GM23338 (cell line): ENCODE measurements at places on chromosomes 4 and X. TPM values are rescaled to one million over a fixed set of nuclear protein-coding genes. Genes with fewer than 3 reads are reported as not detected.

Gene DRP2
- 0.24 and 0.39 TPM in 2 replicates for total RNA-seq

Gene NUDT11
- 39.2 and 52.7 TPM in 2 replicates for total RNA-seq

GRCh38 chr4:957231-957580 is 16.2 kb downstream of the DGKQ start:
- DNase-seq = no peak

GRCh38 chr4:7767966-7768365 is 171.7 kb downstream of the AFAP1 start:
- no peak for DNase-seq

DNA sequence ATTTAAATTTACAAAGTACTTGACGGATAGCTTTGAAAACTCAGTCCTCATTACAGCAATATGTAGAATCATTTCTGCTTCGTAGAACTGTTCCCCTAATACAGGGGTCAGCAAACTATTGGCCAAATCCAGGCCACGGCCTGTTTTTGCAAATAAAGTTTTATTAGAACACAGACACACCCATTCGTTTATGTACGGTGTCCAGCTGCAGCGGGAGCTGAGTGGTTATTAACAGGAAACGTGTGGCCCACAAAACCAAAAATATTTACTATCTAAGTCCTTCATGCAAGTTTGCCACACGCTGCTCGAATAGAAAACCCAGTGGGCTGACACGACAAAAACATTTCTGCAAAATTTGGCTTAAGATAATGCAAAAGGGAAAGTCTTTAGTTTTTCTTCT is 146.5 kb downstream of the AFAP1 start:
- no peak for DNase-seq

DNA sequence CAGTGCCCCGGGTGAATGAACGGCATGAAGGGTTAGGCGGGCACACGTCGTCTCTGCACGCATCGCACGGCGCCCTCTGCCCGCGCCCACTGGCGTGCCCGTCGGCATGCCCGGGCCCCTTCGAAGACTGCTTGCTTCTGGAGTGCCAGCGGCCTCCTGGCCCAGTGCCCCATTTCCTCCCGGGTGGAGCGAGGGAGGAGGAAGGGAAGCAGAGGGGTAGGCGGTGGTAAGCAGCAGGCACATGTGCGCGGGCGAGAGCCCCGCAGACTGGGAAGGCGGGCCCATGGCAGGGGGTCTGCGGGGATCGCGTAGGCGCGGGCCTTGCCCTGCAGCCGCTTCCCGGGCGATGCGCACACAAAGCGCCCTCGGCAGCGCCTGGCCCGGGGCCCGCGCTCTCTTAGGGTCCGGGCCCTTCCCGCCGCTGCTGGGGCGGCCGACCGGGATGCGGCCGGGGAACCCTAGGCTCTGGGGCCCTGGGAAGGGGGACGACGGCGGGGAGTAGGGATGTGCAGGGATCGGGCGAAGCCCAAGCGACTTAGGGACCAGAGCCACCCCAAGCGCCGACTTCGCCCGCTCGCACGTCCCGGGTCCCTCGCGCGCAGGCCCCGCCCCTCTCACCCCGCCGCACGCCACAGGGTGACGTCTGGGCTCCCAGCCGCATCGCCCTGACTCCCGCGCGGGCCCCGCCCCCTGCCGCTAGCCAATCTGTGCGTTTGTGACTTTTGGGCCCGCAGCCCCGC is 866 bp upstream of the EMD start:
- peak; percentile 47 for DNase-seq

DNA sequence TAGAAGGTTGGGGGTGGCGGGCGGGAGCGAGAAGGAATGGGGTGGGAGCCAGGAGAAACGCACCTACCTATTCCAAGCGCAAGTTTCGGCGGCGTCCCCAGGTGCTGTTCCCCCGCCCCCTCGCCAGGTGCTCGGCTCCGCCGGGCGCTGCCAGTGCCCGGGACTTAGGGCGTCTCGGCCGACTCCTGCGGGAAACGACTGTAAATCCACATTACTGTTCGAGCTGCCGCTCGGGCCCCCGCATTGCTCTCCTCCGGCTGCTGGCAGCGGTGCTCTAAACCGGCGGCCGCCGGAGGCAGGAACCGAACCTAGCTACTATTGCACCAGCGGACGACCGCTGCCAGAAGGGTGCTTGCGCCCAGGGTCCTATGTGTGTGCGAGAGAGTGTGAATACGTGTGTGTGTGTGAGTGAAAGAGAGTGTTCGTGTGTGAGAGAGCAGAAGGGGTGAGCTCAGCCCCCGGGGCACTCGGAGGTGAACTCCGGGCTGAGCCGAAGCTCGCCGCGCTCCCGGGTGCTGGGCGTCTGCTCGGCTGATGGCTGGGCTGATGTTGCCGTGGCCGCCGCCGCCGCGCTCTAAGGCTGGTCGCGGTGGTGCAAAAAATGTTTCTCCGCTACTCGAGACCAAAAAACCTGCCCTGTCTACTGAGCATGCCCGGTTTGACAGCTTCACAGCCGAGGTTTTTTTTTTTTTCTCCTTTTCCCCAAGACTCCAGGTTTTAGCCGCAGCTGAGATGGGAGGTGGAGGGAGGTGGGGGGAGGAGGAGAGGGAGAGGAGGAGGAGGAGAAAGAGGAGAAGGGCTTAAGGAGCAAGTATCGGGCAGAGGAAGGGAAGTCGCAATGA is 115.7 kb upstream of the TEX13C start:
- peak; percentile 59 for DNase-seq

Gene MAGEA3
- not detected in 2 replicates for total RNA-seq

DNA sequence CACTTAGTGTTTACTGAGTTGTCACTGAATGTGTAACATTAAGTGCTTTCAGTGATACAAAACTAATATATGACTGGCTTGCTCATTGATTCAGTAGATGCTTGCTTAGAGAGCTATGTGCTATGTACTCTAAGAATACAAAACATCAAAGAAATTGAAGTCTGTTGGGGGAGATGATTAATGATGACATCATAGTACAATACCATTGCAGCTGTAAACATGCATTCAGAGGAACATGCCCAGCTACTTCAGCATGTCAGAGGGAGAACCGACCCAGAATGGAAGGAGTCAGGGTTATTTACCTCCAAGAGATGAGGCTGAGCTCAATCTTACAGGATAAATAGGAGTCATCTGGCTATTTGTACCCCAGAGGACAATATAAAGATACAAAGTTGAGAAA is 290.8 kb downstream of the TENM3 start:
- DNase-seq = no peak

- DNase-seq = no peak
These were observed 400.6 kb upstream of the MAGEB18 start for GRCh38 chrX:25737540-25737939.

Gene RGS12
- 13.4 and 19.0 TPM in 2 replicates for total RNA-seq
